ENCODE measurements at places on chromosomes 11 and 22. TPM values are rescaled to one million over a fixed set of nuclear protein-coding genes. Genes with fewer than 3 reads are reported as not detected.

The NCR3LG1 gene
- total RNA-seq = 2.3 TPM

The GPHA2 gene
- total RNA-seq = 0.90 TPM

The TTC28 gene
- total RNA-seq = 3.0 TPM

The WNT7B gene
- total RNA-seq = 0.15 TPM

The FXYD2 gene
- total RNA-seq = 14.7 TPM

The PIH1D2 gene
- not detected for total RNA-seq

The SYT13 gene
- 0.20 TPM for total RNA-seq

All from T-cell (primary cell).